Ecto neural progenitor cell (in vitro differentiated cells): ENCODE measurements at places on chromosomes 2 and 18.
A peak's percentile ranks its signal among the peaks of the same experiment; 100 is the strongest.

DNA sequence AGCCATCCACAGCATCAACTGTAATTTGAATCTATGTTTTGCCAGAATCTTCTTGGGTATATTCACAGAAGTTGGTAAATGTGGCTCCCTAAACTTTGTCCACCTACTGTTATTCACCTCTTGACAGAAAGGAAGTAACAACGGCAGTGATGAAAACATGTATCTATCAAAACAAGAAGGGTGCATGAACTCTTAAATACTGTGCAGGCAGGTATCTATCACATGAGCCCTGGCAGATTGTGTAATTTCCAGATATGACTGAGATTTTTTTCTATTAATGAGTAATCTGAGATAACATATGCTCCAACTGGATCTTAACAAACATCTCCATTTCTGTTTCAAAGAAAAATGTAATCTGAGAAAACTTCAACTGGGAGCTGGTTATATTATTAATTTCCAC, 36.6 kb downstream of the SFT2D3 start:
- no peak for DNase-seq

- no peak for DNase-seq
These were observed 654.7 kb upstream of the FANCL start for GRCh38 chr2:58895857-58896256.

DNA sequence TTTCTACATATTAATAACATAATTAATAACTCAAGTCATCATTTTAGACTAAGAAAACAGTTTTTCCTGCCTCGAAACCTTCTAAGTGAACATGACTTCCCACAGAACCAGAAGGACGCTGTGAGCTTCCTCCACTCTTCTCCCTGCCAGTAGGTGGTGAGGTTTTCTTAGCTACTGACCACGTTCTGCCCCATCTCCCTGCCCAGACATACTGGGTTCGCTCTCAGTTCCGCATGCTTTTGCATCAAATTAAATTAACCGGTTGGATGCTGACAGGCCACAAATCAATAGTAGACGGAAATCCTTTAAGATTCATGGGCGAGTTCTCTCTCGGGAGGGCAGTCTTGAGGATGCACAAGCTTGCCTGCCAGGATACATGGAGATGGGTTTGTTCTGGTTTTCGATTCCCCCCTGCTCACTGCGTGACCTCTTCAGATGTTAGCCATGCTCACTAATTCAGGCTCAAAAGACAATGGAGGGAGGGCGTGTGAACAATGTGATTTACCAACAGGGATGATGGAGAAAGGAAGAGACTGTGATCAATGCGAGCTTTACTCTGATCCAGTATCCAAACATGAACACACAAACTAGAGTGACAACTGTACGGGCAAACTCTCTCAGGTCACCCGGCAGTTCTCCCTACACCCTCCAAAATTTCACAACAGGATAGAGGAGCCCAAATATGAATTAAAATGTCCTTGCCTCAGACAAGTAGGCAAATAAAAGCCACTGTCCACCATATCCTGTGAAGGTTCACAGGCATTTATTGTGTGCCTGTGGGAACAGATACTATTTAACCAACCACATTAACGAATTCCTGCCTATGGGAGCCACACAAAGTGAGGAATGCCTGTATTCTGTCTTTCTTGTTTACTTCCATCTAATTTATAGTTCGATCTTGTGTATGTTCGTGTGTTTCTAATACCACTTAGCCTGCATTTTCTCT, 375.7 kb downstream of the EIPR1 start:
- DNase-seq: peak; percentile 44

- no peak for DNase-seq
These were observed 499.0 kb downstream of the TMX3 start for GRCh38 chr18:68215931-68216330.

GRCh38 chr2:101533561-101534148, 58.7 kb upstream of the RFX8 start:
- DNase-seq: no peak

GRCh38 chr2:150325656-150326314, 161.7 kb downstream of the RND3 start:
- DNase-seq: no peak

DNA sequence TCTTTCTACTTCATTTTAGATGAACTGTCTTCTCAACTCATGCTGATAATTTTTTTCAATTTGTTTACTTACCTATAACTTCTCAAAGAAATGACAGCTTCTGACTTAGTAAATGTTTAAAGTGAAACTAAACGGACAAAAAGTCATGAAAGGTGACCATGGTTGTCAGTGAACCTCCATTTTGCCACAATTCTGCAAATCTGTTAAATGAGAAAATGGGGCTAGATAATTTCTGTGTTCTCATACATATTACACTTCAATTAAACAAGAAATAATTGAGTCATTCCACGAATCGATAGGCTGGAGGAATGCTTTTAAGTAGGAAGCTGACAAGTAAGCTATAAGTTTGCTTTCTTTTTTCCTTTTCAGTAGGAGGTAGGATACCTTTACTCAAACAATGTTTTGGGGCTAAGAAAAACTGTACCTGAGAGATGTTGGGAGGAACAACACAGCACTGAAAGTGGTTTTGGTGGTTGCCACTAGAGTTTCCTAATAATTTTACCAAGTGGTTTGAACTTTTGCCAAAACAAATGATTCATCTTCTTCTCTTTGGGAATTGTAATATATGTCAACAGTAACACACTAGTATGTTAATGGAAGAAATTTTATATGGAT, 17.1 kb downstream of the DYNAP start:
- DNase-seq: no peak

DNA sequence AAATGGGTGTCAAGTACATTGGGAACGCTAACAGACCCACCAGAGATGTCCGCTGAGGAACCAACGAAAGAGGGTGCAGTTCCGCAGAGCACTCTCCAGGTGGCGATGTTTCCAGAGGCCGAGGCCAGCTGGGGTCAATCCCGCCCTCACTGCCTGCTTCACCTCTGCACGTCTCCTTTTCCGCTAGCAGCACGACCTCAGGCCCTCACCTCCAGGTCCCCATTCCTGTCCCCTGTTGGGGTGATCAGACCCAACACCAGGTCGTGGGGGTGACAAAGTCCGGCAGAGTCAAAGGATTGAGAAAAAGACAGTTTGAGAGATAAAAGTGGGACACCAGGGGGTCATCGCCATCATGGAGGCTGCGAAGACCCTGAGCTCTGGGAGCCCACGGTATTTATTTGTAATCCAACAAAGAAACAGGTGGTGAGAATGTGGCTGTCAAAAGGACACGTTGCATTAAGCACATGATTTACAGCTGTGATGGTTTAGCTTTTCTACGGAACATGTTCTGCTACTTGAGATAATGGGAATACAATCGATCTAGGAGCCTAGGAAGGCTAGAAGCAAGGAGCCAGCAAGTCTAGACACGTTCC, 27.3 kb downstream of the ZAP70 start:
- DNase-seq: peak; percentile 79

- no peak for DNase-seq
These were observed 211.2 kb upstream of the MYT1L start for GRCh38 chr2:2542316-2542715.

DNA sequence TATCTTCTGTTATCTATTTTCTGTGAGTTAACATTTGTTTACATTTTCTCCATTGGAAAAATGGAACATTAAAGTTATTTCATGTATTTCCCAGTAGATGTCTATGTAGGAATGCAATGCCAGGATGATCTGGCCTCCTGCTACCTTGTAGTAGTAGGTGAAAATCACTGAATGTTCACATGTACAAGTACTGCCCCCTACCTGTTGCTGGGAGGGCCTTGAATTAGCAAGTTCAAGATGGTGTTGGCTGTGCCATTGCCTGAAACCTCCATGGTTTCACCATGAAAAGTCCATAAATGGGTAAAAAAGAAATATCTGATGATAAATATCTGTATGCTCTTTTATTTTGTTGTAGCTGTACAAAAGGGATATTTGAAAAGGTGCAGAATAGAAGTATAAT, 30.7 kb downstream of the XRCC5 start:
- no peak for DNase-seq

DNA sequence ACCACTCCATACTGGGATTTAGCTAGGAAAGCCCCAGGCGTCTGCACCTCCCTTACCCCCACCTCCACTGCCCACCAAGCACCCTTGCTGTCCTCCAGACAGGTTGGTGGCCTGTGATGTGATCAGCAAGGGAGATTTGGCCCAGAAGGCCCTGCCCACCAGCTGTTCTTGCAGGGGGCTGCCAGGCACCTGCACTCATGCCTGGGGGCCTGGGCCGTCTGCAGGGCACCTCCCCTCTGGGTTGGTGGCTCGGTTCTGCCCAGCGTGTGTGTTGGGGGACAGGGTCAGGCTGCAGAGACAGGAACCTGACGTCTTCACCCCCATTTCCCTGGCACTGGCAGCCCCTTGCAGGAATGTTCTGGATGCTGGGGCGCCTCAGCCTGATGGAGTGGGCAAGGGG, 5.8 kb downstream of the DNMT3A start:
- peak; percentile 46 for DNase-seq

- no peak for DNase-seq
These were observed 27.4 kb upstream of the CNNM3 start for GRCh38 chr2:96788442-96789244.

GRCh38 chr2:12877761-12878160, 161.0 kb downstream of the TRIB2 start:
- DNase-seq: no peak

GRCh38 chr2:118665784-118666529, 181.5 kb downstream of the EN1 start:
- DNase-seq: no peak

- DNase-seq: no peak
These were observed 84.4 kb downstream of the EIPR1 start for GRCh38 chr2:3293221-3293620.

- no peak for DNase-seq
These were observed 9.3 kb downstream of the CD28 start for GRCh38 chr2:203715744-203716143.

DNA sequence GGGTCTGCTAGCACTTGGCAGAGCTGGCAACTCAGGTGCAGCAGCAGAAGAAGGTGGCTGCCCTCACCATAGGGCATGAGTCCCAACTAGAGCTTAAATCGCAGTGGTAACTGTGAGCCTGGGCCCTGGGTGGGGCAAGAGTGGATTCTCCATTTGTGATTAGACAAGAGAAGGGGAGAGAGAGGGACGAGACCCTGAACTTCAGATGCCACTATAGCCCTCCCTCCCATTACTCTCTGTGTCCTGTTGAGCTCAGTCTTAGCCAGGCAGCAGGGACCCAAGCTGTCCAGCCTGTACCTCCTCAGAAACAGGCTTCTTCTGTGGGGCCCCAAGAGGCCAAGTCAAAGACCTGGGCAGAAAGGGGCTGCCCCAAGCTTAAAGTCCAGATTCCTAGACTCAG, 69.7 kb upstream of the B3GNT7 start:
- DNase-seq: no peak

GRCh38 chr18:32968248-32968647, 195.4 kb upstream of the KLHL14 start:
- no peak for DNase-seq

- no peak for DNase-seq
These were observed 7.2 kb upstream of the PUM2 start for GRCh38 chr2:20357638-20358389.

- DNase-seq: peak; percentile 43
These were observed 36.0 kb downstream of the DNMT3A start for GRCh38 chr2:25305775-25306174.

DNA sequence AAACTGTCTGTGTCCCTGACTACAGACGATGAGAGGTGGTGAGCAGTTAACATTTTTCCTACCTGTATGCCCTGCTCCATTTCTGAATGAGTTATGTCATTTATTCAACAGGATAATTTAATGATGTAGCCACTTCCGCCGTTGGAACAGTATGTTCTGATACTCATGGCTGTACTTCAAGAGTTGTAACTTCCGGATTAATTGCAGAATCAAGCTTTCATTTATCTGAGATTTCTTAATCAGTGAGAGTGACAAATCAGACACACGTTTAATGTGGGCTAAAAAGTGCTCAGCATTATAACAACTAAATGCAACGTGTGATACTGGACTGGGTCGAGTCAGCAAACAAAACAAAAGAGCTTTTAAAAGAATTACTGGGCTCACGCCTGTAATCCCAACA, 107.7 kb downstream of the KCTD1 start:
- DNase-seq: peak; percentile 7

- no peak for DNase-seq
These were observed 784.9 kb downstream of the EPHA4 start for GRCh38 chr2:220787251-220787650.

- no peak for DNase-seq
These were observed 22.6 kb downstream of the ZNF236 start for GRCh38 chr18:76844742-76845477.

DNA sequence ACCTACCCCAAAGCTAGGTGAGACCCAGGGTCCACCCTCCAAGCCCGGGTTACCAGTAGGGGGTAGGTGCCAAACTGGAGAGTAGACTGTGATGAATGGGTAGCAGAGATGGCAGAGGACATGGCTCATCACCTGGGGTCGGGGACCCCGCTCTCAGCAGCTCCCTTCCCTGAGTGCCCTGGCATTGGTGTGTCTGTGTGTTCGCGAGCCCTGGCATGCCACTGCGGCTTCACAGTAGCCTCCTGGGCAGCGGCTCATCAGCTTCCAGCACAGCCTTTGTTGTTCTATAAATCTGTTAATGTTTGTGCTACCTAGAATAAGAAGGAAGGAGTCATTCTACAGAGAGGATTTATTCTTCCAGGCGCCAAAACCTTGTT, 62.6 kb upstream of the ALPP start:
- no peak for DNase-seq

GRCh38 chr2:16121986-16122390, 181.6 kb downstream of the MYCN start:
- DNase-seq: no peak

GRCh38 chr18:63373161-63373560, 6.2 kb upstream of the KDSR start:
- DNase-seq: no peak

- DNase-seq: no peak
These were observed 132.4 kb downstream of the LYPD6B start for GRCh38 chr2:149170911-149171310.

DNA sequence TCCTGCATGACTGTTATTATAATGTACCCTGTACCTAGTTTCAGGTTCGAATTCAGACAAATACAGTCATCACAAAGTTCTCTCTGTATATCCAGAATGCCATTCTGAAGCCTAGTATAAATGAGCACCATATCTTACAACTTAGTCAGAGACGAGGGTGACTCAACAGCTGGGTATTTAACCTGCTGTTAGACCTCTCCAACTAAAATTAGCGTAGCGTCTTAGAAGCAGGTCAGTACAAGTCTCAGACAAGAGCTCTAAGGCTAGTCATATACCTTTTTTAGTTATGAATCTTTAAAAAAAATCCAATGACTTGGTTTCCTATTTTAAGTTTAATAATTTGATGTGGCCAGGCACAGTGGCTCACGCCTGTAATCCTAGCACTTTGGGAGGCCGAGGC, 74.1 kb downstream of the CABYR start:
- DNase-seq: no peak

DNA sequence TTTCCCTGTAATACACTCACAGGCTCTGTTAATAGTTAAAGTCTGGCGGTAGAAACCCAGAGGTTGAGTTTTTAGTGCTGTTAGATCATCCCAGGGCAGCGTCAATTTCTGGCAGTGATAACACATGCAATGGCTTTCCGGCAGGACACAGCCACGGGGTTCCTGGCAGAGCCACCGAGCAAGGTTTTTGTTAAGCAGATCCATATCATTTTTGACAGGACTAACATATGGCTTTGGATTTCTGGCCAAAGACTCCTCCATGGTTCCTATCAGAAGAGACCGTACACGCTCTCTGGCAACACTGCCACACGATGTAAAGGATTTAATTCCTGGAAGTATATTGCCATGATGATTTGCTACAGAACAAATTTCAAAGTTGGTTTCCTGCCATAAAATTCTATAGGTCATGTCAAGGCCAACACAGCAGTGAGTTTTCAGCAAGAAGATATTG, 854.3 kb downstream of the LRRTM4 start:
- DNase-seq: no peak
